ENCODE measurements at places on chromosomes 7 and 10.

DNA sequence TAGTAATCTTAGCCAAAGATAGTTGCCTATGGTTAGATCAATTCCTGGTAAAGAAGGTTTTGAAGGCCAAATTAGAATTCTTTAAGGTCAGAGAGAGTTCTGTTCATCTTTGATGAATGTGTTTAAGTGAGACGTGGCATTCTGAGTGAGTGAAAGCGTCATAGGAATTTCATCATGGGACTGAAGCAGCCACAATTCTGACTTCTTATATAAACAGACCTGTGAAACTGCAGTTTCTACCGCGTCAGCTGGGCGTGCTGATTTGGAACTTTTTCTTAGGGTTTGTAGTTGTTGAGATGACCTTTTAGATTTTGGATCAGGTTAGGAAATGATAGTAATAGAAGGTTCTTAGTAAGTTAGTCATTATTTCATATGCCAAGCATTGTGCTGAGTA, 103.8 kb downstream of the CNNM2 start:
- no peak for DNase-seq

GRCh38 chr7:31418928-31419327, 78.4 kb upstream of the NEUROD6 start:
- DNase-seq: no peak

- no peak for DNase-seq
Measured at GRCh38 chr7:85719981-85720953, 533.4 kb upstream of the SEMA3D start.

GRCh38 chr7:114182837-114183236, 231.8 kb upstream of the FOXP2 start:
- no peak for DNase-seq

- no peak for DNase-seq
Measured at GRCh38 chr10:20744821-20745220, 152.3 kb downstream of the NEBL start.

All from midbrain (tissue), 1 donor.